Neural crest cell (in vitro differentiated cells): ENCODE measurements at places on chromosomes 4 and X. TPM values are rescaled to one million over a fixed set of nuclear protein-coding genes. Genes with fewer than 3 reads are reported as not detected.

Gene SLITRK2
- total RNA-seq, result 8.3 and 8.8 TPM in 2 replicates

Gene LPAR4
- total RNA-seq, result 17.3 and 20.1 TPM in 2 replicates

Gene CCSER1
- 9.8 and 11.9 TPM in 2 replicates for total RNA-seq

Gene CDK16
- total RNA-seq, result 281 and 289 TPM in 2 replicates

Gene TRAM1L1
- 4.6 and 5.0 TPM in 2 replicates for total RNA-seq

Gene TSPAN7
- 9.1 and 9.7 TPM in 2 replicates for total RNA-seq

Gene FOXR2
- total RNA-seq, result not detected in 2 replicates

Gene GSX2
- not detected in 2 replicates for total RNA-seq

Gene ALAS2
- total RNA-seq, result not detected in 2 replicates

Gene MAMLD1
- 4.5 TPM in 2 replicates for total RNA-seq

Gene PDCL2
- not detected in 2 replicates for total RNA-seq

Gene VBP1
- total RNA-seq, result 72.4 and 76.9 TPM in 2 replicates

Gene GUCY1B1
- 6.1 and 6.7 TPM in 2 replicates for total RNA-seq

Gene FRAS1
- total RNA-seq, result 8.4 and 9.3 TPM in 2 replicates

Gene NSUN7
- total RNA-seq, result 4.4 and 4.7 TPM in 2 replicates

Gene ATOH1
- not detected in 2 replicates for total RNA-seq

Gene NEIL3
- 18.2 and 20.6 TPM in 2 replicates for total RNA-seq
